MG63 (cell line): ENCODE measurements at places on chromosomes 11 and 22. TPM values are rescaled to one million over a fixed set of nuclear protein-coding genes. Genes with fewer than 3 reads are reported as not detected.

DNA sequence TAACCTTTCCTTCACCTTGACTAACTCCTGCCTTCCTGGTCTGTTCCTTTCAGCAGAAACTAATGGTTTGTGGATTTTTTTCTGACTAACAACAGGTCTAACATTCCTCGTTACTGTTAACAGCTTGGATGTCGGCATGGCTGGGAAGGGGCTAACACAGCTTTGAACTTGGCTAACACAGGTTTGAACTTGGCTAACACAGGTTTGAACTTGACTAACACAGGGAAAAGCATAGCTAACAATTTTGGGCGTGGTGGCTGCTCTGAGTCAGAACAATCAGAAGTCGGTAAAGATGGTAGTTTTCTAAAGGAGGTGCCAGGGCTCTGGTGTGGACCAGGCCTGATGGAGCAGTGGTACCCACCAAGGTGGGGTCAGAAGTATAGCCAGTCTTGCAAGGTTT, 16.1 kb downstream of the MIAT start:
- DNase-seq = peak; percentile 44

DNA sequence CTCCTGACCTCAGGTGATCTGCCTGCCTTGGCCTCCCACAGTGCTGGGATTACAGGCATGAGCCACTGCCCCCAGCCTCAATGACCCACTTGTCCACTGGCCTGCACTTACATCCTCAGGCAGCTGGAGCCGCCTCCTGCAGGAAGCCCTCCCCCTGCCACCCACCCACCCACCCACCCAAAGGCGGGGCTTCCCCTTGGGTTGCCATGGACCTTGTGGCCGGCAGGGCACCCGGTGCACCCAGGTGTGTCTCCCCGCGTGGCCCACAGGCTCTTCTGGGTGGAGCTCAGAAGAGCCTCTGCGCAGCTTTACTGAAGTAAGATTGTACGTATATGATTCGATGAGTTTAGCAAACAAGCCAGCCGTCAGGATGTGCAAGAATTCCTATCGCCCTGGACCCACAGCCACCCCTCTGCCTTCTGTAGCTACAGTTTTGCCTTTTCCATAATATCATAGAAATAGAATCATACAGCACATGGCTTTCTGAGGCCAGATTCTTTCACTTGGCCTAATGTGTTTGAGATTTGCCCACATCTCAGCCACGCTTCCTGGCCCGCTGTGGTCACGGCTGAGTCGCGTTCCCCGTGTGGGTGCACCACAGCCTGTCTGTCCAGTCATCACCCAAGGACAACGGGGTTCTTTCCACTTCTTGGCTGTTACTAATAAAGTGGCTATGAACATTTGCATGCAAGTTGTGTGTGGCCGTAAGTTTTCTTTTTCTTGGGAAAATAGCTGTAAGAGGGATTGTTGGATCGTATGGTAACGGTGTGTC, 5.3 kb upstream of the BRSK2 start:
- no peak for DNase-seq

DNA sequence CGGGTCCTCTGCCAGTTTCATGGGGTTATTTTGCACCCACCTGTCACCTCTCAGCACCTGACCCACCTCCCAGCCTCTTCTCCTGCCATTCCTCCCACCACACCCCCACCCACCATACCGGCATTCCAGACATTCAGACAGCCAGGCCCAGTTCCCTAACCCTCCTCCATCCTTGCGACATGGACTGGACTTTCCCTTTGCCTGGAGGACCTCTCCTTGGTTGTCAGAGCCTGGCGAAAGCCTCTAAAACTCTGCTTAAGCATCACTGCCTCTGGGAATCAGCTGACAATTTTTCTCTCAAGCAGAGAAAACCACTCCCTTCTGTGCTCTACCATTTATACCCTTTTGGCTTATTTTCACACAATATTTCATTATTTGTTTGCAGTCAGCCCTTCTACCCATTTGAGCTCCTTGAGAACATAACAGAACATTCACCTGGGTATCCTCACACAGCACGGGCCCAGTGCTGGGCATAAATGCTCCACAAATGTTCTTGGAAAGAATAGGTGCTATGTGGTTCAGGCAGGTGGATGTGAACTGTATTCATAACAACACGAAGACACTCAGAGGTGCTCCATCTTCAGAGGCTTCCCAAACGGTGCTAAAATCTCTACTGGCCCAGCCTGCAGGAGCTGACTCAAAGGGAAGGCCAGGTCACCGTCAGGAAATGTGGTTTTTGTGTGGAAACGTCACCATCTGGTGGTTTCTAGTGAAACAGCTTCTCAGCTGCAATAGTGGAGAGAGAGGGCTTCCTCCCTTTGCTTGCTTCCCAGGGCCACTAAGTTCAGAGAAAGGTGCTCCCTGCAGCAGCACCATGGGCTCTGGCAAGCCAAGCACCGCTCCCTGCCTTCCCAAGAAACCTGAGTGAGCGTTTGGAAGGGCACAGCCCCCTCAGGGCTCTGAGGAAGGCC, 10.4 kb downstream of the SPATA19 start:
- peak; percentile 39 for DNase-seq

DNA sequence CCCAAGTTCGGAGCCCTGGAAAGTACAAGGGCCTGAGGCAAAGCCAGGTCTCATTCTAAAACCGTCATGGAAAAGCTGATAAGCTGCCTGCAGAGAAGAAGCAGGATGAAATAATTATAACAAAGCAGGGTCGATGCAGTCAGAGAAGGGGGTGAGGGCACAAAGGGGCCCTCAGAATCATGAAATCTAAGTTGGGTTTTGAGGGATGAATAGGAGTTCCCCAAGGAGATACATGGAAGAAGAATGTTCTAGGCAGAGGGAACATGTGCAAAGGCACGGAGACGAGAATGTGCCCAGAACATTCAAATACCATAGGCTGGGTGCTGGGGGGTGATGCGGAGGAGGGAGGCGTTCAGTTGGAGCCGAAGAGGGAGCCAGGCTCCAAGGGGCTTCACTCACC, 25.0 kb downstream of the IGLL1 start:
- no peak for DNase-seq

- peak; percentile 5 for DNase-seq
Observed at GRCh38 chr11:22666688-22667439, 453 bp downstream of the GAS2 start.

- DNase-seq = peak; percentile 91
Observed at GRCh38 chr22:45112136-45112879, 51.4 kb upstream of the NUP50 start.

DNA sequence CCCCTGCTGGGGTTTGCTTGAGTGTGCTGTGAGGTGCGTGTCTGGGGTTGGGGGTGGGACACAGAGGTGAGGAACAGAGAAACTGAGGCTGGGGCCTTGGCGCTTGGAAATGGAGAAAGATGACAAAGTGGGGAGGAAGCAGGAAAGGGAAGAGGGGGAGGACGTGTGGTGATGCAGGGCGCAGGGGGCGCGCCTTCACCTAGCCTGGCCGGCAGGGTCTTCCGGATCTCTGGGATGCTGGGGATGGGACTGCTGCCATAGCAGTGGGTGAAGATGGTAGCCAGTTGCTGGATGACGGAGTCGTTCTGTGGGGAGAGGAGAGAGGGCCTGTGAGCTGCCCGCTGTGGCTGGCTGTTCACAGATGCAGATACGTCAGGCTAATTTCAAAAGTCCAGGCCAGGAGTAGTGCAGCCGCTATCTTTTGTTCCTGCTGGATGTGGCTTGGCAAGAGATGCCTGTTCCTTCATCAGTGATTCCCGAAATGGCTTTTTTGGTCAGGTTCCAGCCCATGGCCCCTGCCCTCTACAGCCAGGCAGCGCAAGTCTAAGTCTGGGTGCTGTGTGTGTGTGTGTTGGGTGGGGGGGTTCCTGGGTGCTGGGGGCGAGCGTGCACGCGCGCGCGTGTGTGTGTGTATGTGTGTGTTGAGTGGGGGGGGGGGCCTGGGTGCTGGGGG, 54.8 kb downstream of the NAT10 start:
- DNase-seq = no peak

DNA sequence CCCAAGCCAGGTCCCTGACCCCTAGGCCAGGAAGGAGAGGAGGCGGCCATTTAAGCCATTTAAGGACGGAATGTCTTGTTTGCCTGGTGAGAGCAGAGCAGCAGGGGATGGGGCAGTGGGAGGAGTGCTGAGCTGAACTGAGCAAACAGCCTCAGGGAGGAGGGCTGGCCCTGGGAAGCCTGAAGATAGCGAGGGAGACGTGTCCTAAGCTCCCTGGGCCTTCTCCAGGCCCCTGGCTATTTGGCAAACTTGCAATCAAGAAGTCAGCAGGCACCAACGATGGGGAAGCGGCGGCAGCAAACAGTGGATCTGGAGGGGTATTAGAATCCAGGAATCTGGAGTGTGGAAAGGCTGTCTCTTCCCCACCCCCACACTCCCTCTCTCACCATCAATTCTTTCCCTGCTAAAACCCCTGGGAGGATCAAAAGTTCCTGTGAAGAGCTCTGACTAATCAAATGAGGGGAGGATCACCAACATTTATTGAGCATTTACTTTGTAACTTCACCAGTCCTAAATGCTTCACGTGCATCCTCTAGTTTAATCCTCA, 8.8 kb downstream of the BCL9L start:
- peak; percentile 35 for DNase-seq

DNA sequence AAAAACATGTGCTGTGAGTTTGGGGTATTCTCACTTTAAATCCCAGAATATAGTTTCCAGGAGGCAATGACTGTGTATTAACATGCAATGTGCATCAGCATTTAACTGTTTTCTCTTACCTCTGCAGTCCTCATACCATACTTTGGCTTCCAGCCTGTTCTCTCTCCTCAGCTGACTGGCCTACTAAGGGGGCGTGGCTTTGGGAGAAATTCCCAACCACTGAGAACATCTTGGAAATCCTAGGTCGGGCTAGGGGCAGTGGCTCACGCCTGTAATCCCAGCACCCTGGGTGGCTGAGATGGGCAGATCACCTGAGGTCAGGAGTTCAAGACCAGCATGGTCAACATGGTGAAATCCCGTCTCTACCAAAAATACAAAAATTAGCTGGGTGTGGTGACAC, 13.5 kb upstream of the ZC3H12C start:
- DNase-seq = no peak

DNA sequence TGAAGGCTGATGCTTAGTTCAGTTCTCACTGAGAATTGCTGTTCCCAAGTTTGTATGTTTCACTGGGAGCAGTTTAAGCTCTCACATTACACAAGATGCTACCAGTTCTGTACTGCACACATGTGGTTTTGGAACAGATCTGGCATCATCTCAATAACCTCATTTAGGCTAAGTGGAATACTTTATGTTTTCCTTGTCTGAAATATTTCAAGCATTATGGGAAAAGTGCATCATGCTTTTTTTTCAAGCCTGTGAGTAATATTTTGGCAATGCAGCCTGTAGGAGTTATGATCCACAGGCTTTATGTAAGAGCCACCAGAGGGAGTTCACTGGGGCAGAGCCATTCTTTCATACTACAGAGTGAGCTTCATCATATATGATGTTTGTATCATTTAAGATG, 141.5 kb downstream of the OR4C45 start:
- peak; percentile 8 for DNase-seq

GRCh38 chr11:93623179-93623578, 38.3 kb upstream of the CEP295 start:
- DNase-seq = no peak

- no peak for DNase-seq
Observed at GRCh38 chr11:102596578-102596977, 28.6 kb downstream of the MMP20 start.

GLYATL2 gene
- not detected in 2 replicates for total RNA-seq

RFPL3 gene
- total RNA-seq = not detected in 2 replicates

MED15 gene
- total RNA-seq = 17.2 and 34.0 TPM in 2 replicates

YPEL4 gene
- total RNA-seq = not detected in 2 replicates

HIRA gene
- 19.8 and 22.1 TPM in 2 replicates for total RNA-seq
